ENCODE measurements at places on chromosomes 11 and 22.
A peak's percentile ranks its signal among the peaks of the same experiment; 100 is the strongest.

- DNase-seq: peak; percentile 34
Observed at GRCh38 chr22:36873614-36874308, 13.0 kb downstream of the NCF4 start.

GRCh38 chr22:40008726-40009291 lies 14.1 kb downstream of the FAM83F start:
- DNase-seq: no peak

DNA sequence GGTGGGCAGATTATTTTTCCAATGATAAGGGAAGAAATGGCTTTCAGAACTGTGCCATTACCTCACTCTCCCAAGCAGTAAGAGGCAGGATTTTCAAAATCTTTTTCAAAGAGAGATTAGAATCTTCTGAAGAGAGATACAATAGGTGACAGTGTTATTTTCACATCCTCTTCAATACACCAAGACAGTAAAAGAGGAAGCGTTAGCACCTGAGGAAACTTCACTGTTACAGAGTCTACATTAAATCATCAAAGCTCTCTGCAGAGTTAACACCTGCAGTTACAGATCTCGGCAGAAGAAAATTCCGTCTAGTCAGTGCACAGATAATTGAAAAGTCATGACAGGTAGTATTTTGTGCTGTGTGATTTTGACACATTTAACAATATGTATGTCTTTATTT lies 144.9 kb downstream of the PGR start:
- DNase-seq: no peak

- DNase-seq: no peak
Observed at GRCh38 chr11:58685973-58686722, 45.6 kb downstream of the GLYAT start.

DNA sequence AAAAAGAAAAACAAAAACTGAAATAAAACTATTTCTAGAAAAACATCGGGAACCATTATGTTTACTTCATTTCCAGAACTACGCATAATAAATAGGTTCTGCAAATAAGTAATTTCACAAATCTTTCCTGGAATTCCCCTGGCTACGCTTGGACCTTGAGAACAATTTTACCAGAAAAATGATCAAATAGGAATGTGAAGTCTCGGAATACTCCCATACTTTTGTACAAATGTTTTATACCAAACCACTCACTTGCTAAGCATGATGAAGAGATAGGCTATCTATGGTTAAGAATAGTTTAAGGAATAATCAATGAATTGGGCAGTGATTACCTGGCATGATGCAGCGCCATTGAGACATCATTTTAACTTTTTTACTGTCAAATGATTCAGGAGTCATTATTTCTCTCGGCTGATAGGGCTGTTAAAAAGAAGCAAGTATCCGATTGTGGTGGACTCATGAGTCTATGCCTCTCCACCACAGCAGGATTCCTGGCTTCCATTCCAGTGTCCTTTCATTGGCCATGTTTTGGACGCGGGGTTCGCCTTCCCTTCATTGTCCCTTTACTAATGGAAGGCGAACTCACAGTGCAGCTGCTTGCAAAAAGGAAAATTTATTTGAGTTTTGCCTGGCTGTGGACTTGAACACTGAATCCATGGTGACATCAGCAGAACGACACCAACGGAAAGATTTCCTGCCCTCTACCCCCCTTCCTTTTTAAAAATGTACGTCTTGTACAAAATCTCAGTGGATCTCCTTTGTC lies 39.9 kb upstream of the BLID start:
- DNase-seq: no peak

DNA sequence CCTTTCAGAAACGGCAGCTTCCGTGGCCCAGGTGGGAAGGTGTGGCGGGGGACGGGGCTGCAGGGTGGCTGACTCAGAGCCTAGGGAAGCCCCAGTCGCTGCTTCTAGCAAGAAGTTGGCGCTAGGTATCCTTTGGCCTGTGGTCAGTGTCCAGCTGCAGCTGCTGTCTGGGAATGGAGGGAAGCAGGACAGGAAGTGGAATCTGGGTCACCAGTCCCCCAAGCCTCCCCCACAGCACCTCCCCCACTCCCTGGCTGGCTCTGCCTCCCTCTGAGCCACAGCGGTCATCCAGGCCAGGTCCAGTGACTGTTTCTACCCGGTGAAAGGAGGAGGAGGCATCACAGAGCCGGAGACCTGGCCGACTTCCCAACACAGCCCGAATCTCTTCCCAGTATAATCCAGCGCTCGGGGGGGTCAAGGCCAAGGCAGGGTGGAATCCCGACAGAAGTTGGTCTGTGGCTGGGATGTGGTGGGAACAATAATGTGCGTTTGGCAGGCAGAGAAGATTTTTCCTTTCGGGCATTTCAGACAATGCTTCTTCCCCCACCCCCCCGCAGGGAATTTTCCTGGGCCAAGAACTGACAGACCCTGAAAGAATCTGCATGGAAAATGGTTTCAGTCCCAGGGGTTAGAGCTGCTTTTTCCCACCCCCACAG lies 45.1 kb downstream of the C11orf96 start:
- no peak for DNase-seq

- DNase-seq: no peak
Observed at GRCh38 chr22:43293655-43294392, 49.3 kb downstream of the SCUBE1 start.

- no peak for DNase-seq
Observed at GRCh38 chr11:132718711-132719671, 813.3 kb downstream of the OPCML start.

DNA sequence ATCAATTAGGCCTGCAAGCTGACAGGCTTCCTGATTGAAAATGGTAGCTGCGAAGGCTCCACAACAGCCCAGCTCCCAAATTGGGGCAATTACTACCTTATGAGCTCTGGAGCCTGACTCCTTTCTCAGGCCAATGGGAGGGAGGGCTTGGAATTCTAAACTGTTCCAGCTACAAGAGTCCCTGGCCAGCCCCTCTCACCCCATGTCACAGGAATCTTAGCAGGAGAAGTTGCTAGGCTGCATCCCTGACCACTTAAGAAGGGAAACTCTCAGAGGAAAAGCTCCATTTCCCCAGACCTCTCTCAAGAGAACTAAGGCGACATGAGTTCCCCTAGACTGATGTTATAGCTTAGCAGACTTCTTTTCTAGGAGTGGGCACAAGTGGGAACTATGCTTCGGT lies 4.9 kb downstream of the LRP4 start:
- DNase-seq: no peak

- DNase-seq: no peak
Observed at GRCh38 chr22:29121124-29121523, 48.3 kb downstream of the KREMEN1 start.

GRCh38 chr22:33882991-33883390 lies 37.3 kb downstream of the LARGE1 start:
- DNase-seq: no peak

GRCh38 chr11:130827451-130828377 lies 88.6 kb downstream of the SNX19 start:
- DNase-seq: peak; percentile 54

DNA sequence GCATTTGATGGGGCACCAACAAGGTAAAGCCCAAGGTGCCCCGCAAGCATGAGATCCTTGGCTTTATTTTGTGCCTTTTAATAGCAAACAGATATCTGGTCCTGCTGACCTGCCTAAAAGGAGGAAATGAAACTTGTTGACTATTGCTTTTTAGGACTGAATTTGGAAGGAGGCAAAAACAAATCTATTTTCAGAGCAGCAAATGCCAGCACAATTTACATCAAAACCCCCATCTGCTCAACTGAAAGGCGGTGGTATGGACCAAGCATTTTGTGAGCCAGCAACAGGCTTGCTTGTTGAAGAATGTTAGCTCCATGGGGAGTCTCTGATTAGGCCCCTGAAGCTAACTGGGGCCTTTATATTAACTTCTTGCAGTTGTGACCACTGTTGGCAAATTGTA lies 192.6 kb upstream of the E2F8 start:
- no peak for DNase-seq

DNA sequence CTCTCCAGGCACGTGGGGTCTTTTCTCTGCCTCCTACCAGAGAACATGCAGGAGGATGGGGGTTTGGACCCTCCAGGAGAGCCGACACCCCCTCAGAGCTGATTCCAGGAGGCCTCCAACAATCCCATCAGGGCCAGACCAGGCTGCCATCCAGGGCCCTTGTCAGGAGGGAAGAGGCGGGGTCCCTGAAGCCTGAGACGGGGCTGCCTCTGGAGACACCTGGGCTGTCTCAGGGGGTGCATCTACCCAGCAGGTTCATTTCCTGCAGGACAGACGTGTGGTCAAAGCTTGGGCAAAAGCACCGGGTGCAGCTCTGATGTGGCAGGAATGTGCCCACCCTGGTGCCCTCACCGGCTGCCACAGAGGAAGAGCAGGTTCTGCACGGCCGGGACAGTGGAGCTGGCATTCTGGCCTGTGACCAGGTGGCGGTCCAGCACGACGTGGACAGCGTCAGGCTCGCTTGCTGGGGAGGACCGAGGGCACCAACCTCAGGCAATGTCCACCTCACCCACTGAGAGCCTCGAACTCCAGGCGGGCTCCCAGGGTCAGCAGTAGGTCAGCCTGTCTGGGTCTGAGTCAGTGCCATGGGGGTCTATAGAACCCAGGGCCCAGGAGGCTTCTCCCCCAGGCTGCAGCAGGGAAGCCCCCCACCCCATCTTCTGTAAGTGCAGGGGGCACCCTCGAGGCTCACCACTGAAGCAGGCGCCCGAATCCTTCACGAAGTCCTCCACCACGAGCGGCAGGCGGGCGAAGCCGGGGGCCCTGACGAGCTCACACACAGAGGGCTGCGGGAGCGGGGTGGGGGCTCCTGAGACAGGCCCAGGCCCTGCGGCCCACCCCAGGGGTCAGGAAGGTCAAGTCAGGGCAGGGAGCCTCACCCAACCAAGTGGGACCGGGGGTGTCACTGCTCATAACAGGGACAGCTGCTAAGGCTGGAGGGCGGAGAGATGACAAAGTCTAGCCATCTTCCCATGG lies 6.4 kb downstream of the GATD1 start:
- DNase-seq: no peak

- DNase-seq: no peak
Observed at GRCh38 chr22:45916515-45916914, 60.4 kb downstream of the WNT7B start.

GRCh38 chr11:134761926-134762247 lies 349.8 kb upstream of the B3GAT1 start:
- no peak for DNase-seq

DNA sequence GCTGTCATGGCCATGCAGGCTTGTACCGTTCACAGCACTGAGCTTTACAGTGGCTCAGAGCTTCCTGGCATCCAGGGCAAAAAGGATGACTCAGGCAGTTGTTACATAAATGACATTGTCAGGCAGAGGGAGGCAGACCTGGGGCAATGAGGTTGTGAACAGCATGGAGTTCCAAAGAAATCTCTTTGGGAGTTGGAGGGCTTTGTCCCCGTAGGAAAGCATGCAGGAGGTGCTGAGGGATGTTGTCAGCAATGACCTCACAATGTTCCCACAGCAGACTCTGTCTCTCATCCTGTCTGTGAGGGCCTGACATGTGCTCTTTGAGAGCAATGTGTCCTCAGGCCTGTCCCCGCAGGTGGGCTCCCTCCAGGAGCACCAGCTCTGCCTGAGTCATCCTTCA lies 25.9 kb upstream of the PDE2A start:
- DNase-seq: no peak

GRCh38 chr11:114483929-114484328 lies 44.7 kb downstream of the REXO2 start:
- no peak for DNase-seq

- no peak for DNase-seq
Observed at GRCh38 chr11:32852207-32852606, 22.5 kb downstream of the PRRG4 start.

DNA sequence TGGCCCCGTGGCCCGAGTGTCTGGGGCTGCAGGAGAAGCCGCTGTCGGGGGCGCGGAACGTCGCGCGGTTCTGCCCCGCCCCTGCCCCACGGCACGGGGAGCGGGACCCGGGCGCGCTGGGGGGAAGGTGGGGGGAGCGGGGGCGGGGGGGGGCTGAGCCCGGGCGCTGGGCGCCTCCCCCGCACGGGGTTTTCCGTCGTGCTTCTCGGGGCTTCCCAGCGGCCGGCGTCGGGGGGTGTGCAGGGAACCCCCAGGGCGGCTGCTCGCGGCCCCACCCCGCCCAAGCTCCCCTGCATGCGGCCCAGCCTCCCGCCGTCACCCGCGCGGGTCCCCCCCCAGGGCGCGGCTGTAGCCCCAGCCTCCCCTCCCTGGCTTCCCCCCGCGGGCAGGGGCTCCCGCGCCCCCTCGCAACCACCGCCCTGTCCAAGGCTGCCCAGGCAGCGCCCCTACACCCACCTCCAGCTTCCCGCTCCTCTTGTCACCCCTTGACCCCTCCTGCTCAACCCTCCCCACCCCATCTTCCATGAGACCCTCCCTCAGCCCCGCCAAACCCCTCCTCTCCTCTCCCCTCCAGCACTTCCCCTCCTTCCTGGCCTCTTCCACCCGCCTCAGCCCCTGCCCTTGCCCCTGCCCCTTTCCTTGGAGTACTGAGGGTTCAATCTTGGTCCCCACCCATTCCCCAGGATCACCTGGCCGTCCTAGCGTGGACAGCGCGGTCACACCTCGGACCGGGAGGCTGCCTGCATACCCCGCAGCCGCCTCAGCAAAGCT lies 1.7 kb downstream of the IL17REL start:
- DNase-seq: peak; percentile 4

- no peak for DNase-seq
Observed at GRCh38 chr22:36725366-36726006, 21.9 kb upstream of the CACNG2 start.

DNA sequence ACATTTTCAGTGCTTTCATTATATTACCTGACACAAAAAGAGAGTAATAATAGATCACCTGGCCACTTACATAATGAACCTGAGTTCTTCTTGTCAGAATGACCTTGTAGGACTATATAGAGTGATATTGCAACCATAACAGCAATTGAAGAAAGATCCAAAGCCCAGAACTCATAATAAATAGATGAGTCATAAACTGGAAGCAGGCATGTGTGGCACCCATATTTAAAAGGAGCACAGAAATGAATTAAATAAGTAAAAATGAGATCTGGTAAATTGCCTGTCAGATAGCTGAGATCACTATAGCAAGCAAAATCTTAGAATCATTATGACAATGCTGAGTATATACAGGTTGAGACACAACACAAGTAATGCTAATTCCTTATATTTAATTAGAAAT lies 331.8 kb downstream of the AASDHPPT start:
- DNase-seq: no peak

- peak; percentile 47 for DNase-seq
Observed at GRCh38 chr11:79076526-79077115, 364.2 kb downstream of the TENM4 start.

- no peak for DNase-seq
Observed at GRCh38 chr11:117121176-117121575, 22.9 kb upstream of the PAFAH1B2 start.

All from endothelial cell (in vitro differentiated cells).